ENCODE measurements at places on chromosomes 2 and 18. TPM values are rescaled to one million over a fixed set of nuclear protein-coding genes. Genes with fewer than 3 reads are reported as not detected.

Gene VWC2L
- total RNA-seq, result not detected

Gene AFF3
- 7.1 TPM for total RNA-seq

Gene CSRNP3
- 2.8 TPM for total RNA-seq

Gene DSC2
- 4.4 TPM for total RNA-seq

Gene KCNG2
- not detected for total RNA-seq

Gene CRYGC
- total RNA-seq, result not detected

DNA sequence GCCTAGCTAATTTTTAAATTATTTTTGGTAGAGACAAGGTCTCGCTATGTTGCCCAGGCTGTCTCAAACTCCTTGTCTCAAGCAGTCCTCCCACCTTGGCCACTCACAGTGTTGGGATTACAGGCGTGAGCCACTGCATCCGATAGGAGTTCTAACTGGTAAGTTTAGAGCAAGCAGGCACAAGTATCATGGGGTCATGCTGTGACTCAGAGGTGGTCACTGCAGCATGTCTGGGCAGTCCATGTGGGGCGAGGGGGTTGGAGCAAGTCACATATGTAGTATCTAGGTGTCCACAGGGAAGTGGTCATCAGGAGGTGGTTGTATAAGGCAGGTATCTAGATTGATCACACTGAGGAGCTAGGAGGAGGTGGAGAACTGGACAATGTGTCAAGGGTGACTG, 22.7 kb upstream of the STARD7 start:
- H3K4me3 ChIP-seq, result no peak overlapping the region
- H3K27me3 ChIP-seq, result no peaks in the 10 kb centered on the region
- DNase-seq, result no peak
- H3K4me1 ChIP-seq, result no peaks in the 10 kb centered on the region
- H3K36me3 ChIP-seq, result no peaks in the 10 kb centered on the region

GRCh38 chr2:31945572-31945935, 65.3 kb downstream of the MEMO1 start:
- no peak overlapping the region for H3K27ac ChIP-seq
- H3K27me3 ChIP-seq, result no peaks in the 10 kb centered on the region
- H3K4me1 ChIP-seq, result no peaks in the 10 kb centered on the region

GRCh38 chr2:199922856-199923255, 11.8 kb downstream of the C2orf69 start:
- no peak for DNase-seq
- no peaks in the 10 kb centered on the region for H3K4me1 ChIP-seq
- H3K27ac ChIP-seq, result no peak overlapping the region
- peaks cover 9% of the 10 kb centered on the region for H3K36me3 ChIP-seq
- H3K4me3 ChIP-seq, result no peak overlapping the region

DNA sequence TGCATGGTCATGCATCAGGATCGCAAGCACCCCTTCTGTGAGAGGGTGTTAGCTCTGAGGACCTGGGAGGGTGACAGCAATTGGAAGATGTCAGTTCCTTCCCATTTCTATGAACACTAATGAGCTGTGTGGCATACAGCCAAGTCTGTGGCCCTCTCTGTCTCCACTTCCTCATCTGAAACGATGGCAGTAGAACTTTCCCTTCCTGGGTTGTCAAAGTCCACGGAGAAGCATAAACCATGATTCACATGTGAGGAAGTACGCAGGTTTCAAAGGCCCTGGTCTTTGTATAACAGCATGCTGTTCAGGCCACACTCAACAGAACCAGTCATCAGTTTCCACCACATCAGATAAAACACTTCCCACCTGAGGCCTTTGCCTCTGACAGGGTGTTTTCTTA, 167.4 kb upstream of the RAB6C start:
- H3K4me3 ChIP-seq, result no peak overlapping the region
- H3K27ac ChIP-seq, result no peak overlapping the region
- H3K4me1 ChIP-seq, result no peaks in the 10 kb centered on the region
- H3K36me3 ChIP-seq, result no peaks in the 10 kb centered on the region

DNA sequence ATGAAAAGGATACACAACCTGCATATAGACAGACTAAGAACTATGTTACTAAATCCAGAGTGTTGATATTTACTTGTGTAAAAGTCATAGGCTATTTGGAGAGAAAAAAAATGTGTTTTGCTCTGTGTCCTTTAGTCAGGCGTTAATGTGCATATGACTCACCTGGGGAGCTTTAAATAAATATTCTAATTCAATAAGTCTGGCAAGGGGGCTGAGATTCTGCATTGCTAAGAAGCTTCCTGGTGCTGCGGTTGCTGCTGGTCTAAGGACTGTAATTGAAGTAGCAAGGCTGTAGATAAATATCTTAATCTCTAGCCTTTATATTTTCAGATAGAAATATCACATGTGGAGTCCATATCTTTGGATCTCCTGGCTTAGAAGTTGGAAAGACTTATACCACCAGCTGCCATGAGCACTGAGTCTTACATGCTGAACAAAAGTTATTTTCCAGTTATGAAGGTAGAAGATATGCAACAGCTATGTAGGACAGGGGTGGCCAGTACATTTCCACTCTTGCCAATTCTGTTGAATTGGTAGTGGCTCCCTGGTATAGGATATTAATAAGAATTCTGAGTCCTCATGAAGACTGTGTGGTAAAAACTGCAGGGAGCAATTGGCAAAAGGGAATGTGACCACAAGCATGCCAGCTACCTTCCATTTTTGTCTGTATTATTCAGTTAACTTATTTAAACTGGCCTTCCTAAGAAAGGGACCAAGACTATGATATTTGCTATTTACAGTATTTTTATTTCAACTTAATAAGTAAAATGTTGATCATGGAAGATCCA, 4.8 kb downstream of the SPAG16 start:
- H3K4me1 ChIP-seq, result no peaks in the 10 kb centered on the region
- DNase-seq, result no peak
- H3K36me3 ChIP-seq, result no peaks in the 10 kb centered on the region

DNA sequence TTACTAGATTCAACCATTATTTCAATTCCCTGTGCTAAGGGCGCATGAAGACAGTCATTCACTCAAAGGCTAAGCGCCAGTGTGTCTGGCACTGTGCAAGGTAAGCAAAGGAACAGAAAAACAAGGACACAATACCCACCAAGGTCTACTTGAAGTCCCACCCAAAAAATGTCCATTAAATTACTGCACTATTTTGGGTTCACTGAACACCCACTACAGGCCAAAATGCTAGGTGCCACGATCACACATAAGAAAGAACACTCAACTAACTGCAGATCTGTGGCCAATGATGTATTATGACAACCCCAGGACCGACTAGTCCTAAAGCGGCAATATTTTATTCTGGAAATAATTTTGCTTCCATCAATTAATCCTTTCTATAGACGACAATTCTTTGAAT, 1.8 kb downstream of the TMEM131 start:
- H3K27ac ChIP-seq, result no peak overlapping the region
- H3K27me3 ChIP-seq, result no peaks in the 10 kb centered on the region
- no peaks in the 10 kb centered on the region for H3K36me3 ChIP-seq
- peak overlapping the region; percentile 91 for H3K4me3 ChIP-seq
- DNase-seq, result no peak

GRCh38 chr2:164213916-164214315, 407.4 kb downstream of the GRB14 start:
- no peaks in the 10 kb centered on the region for H3K27me3 ChIP-seq
- no peak for DNase-seq
- H3K4me1 ChIP-seq, result no peaks in the 10 kb centered on the region
- H3K36me3 ChIP-seq, result no peaks in the 10 kb centered on the region

DNA sequence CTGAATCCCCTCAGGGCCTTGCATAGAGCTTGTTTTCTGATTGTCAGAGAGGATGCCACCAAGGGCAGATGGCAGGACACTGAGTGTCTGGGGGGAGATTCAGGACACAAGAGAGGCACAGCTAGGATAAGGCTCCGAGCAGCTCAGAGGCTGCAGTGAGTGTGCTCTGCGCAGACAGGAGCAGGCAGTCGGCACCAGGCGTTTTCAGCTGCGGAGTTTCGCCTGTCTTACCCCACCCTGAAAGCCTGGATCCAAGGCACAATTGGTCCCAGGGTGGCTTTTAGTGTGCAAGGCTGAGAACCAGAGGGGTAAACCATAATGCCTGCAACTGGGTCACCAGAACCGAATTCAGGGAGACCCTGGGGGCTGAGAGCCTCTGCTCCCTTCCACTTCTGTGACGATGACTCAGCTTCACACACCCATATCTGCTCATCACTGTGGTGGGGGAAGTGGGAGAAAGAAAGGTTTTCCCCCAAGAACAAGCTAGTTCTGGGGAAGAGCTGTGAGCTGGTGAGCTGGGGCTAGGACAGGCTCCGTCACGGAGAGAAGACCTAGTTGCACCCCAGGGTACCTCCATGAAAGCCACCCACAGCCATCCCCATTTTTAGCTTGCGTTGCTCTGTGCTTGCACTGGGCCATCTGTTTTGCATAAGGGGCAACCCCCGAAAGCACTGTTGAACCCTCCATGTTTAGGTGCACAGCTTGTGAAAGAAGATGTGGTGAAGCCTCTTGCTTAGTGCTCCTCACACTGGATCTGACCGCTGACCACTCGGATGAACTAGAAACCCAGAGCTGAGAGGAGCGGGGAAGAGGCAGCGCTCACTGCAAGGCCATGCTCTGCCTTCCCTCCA, 173.7 kb downstream of the CELF4 start:
- no peak overlapping the region for H3K4me3 ChIP-seq
- H3K27ac ChIP-seq, result no peak overlapping the region
- no peak for DNase-seq
- H3K4me1 ChIP-seq, result peaks cover 5% of the 10 kb centered on the region
- no peaks in the 10 kb centered on the region for H3K36me3 ChIP-seq

DNA sequence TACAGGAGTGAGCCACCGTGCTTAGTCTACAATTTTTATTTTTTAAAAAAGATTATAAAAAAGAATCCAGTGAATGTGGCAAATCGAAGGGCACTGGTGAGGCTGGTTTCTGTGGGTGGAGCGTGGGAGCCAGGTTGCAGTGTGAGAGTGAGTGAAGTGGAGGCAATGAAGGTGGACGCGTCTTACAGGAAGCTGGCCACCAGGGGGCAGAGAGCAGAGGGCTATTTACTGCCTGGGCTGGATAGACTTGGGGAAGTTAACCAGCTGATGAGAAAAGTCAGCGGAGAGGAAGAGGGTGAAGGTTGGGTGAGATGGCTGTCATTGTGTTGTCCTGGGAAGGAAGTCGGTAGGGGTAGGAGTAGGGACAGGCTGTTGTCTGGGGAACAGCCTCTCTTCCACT, 6.8 kb downstream of the SCTR start:
- no peaks in the 10 kb centered on the region for H3K4me1 ChIP-seq
- DNase-seq, result no peak
- H3K27ac ChIP-seq, result no peak overlapping the region
- H3K27me3 ChIP-seq, result no peaks in the 10 kb centered on the region

GRCh38 chr2:123738643-123739042, 286.4 kb upstream of the CNTNAP5 start:
- no peak overlapping the region for H3K27ac ChIP-seq
- no peaks in the 10 kb centered on the region for H3K27me3 ChIP-seq
- H3K4me3 ChIP-seq, result no peak overlapping the region
- no peak for DNase-seq

DNA sequence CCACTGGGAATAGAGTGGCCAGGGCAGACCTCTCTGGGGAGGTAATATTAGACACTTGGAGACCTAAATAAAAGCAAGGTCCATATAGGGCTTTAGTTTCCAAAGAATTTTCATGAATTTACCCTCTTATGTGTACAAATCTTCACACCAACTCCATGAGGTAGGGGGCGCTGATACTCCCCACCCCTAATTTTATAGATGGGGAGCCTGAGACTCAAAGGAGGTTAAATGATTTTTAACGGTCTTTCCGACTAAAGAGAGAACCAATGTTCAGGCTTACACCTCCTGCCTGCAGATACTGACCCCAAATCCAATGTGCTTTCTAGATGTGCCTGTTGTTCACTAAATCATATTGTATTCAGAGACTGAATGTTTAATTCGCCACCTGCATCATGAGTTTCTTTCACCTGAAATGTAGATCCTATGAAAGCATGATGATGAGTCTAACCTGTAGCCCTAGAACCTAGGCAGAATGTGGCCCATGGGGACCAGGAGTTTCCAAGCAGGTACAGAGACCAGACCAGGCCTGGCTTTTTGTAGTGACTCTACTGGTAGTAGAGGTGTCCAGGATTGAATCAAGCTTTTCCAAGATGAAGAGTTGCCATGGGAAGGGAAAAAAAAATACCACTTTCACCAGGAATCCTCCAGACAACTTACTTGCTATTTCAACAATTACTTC, 16.8 kb upstream of the PAX3 start:
- H3K4me1 ChIP-seq, result peaks cover 4% of the 10 kb centered on the region
- H3K27me3 ChIP-seq, result peaks cover 34% of the 10 kb centered on the region
- no peak for DNase-seq
- no peak overlapping the region for H3K27ac ChIP-seq
- H3K4me3 ChIP-seq, result no peak overlapping the region
- H3K36me3 ChIP-seq, result no peaks in the 10 kb centered on the region

All from ascending aorta (tissue), 2 donors.